Naive thymus-derived CD8-positive, alpha-beta T cell (primary cell): ENCODE measurements at places on chromosomes 7 and 10.

DNA sequence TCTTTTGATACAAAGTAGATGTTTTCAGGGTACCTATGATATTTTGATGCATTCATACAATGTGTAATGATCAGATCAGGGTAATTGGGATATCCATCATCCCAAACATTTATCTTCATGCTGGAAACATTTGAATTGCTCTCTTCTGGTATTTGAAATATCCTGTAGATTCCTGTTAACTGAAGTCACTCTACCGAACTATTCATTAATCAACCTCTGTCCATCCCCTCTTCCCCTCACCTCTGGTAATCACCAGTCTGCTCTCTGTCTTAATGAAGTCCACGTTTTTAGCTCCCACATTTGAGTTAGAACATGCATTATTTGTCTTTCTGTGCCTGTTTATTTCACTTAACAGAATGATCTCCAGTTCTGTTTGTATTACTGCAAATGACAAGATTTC is 11.3 kb downstream of the MTG1 start:
- no peak for DNase-seq

- no peak for DNase-seq
Observed at GRCh38 chr10:83142074-83142563, 997.2 kb upstream of the GHITM start.

GRCh38 chr10:109191341-109191740 is 732.0 kb downstream of the XPNPEP1 start:
- DNase-seq: no peak

- no peak for DNase-seq
Observed at GRCh38 chr10:33315891-33316290, 18.6 kb downstream of the NRP1 start.

- DNase-seq: no peak
Observed at GRCh38 chr7:2666588-2667250, 21.3 kb upstream of the AMZ1 start.

DNA sequence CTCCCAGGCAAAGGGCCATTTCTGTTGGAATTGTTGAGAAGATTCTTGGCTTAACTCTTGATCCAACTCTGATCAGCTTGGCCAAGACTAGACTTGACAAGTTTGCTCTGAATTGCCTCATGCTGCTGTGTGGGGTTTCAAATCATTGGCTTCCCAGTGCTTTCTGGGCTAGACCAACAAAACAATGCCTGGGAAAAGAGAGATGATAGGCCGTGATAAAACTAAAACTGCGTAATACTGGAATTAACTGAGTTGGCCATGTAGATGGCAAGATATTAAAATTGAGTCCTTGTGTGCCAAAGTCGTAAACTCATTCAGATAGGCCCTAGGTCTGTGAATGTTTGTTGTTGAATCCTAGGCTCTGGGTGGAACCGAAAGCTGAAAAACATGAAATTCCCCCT is 222.6 kb downstream of the MGMT start:
- DNase-seq: no peak

DNA sequence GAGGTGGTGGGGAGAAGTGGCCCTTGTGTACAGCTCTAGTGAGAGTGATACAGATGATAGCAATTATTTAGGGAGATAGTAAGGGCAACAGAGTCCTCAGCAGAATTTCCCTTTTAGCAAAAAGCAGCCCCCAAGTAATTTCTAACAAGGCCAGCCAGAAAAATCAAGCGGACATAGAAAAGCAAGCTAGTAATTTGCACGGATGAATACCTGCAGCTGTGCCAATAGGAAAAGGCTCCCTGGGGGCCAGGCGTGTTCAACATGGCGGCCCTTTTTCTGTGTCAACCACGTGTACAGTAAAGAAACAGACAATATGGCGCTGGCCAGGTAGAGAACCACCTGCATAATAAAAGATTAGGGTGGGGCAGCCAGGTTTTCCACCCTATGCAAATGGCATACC is 7.4 kb downstream of the MCM10 start:
- no peak for DNase-seq

- no peak for DNase-seq
Observed at GRCh38 chr10:11678074-11678793, 63.9 kb upstream of the ECHDC3 start.
